ENCODE measurements at places on chromosomes 3 and 15.

DNA sequence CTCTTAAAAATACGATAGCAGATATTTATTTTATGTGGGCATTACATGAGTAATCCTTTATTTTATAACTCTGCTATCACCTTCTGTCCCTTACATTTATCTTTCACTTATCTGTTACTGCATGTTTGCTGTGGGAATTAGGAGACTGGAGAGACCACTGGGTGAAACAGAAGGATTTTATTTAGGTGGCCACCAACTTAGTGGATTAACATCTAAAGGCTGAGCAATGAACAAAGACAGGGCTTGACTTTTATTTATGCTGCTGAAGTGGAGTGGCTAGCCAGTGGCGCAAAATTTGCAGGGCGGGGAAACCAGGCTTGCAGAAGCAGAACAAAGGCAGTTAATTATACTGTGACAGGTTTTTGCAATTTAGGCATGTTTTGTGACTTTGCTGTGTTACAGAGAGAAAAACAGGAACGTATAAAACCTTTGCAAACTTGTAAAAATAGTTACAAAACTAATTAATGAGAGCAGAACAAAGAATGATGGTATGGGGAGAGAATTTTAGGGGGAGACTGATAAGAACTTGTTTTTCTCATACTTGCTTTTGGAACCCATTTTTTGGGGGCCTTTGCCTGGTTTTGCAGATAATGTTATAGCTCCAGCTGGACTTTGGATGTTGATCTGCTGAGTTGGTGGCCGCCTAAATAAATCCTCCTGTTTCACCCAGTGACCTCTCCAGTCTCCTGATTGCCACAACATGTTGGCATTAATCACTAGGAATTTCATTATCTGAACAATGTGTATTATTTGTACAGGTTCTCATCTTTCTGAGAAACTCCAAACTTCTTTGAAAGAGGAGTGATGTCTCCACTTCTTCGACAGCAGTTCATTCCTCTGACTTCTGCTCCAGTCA lies 18.0 kb downstream of the KLHL24 start:
- peak; percentile 38 for DNase-seq

GRCh38 chr3:148911592-148911991 lies 46.5 kb downstream of the CPA3 start:
- DNase-seq = no peak

DNA sequence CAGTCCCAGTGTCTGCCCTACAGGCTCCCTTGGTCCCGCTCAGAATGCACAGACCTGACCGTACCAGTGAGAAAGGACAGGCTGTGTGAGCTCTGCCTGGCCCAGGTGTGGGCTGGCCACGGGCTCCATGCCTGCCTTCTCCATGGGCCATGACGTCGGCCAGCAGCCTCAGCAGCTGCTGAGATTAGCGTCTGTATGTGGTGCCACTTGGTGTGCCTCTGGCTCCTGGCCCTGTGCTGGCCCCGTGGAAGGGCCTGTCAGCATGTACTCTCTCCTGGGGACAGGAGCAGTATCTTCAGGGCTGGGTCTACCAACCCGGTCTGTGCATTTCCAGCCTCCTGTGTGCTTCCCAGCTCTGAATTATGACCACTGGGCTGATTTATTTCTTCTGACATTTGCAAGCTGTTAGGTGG lies 25.7 kb downstream of the KLF13 start:
- DNase-seq = no peak

- no peak for DNase-seq
Observed at GRCh38 chr15:73378089-73378488, 9.3 kb upstream of the HCN4 start.

GRCh38 chr3:30680789-30681648 lies 74.6 kb downstream of the TGFBR2 start:
- no peak for DNase-seq

DNA sequence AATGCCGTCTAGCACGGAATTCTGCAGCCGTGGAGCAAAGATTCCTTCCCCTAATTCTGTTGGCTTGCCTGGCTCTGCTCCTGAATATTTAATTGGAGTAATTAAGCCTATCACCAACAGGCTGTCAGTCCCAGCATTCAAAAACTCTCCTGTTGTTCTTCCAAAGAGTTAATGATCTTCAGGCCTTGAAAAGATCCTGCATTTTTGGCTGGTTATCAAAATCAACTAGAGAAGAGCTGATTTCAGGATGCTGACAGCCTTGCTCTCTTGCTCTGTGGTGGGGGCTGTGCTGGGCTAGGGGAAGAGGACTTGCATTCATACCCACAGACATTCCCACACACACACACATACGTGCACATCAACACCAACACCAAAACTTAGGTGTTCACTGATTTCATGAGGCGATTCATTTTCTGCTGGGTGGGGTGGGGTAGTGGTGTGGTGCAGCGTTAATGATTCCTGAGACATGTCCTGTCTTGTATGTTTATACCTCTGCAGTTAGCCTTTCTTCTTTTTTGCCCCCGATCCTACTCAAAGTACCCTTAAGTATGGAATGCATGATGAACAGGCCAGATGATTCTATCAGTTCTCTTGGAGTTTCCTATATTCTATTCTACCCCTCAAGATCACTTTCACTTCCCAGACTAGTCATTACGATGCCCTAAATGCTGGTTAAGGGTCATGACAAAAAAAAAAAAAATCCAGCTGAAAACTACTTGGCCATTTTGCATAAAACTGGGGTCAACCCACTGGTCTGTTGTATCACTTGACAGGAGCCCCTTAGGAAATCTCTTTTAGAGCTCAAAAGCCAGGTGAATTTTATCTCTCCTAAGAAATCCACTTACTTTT lies 42.3 kb downstream of the CPN2 start:
- no peak for DNase-seq

GRCh38 chr3:66037330-66037985 lies 1.3 kb downstream of the MAGI1 start:
- no peak for DNase-seq

DNA sequence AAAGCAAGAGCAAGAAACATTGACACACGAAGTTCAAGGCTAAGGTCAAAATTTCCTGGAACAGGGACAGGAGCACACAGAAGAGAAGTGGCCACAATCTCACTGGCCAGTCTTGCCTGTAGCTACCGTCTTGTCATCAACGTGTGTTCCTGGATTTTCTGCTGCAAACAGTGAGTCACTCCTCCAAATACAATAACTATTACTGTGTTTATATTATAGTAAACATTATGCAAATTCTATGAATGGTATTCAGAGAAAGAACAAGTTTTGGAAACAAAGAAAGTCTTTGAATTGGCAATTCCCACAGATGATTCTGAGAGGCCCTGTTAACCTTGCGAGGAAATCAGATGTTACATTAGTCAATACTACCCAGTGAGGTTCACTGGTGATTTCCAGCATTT lies 220.5 kb downstream of the FAM43A start:
- DNase-seq = no peak

DNA sequence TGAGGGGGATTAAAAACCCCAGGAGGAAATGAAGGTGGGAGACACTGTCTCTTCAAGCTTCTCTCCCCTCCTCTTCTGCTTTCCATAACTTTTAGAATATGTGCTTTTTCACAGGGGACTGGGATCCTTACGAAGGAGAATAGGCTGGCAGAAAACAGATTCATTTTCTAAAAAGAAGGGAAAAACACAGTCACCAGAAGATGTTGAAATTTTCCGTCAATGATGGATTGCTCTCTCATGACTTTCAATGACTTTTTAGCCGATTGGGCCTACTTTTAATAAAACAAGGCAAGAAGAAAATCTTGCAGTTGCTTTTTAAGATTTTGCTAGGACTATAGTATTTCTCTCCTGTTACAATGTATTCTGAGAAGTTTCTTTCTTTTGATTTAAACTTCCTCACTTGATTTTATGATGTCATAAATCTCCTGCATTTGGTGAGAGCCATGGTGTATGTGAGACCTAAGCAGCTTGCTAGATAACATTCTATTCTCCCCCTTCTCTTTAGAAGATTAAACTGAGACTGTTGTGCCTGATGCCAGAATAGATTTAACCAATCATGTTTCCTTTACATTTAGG lies 241.2 kb downstream of the FEZF2 start:
- no peak for DNase-seq

GRCh38 chr15:90463381-90463780 lies 66.3 kb upstream of the CRTC3 start:
- no peak for DNase-seq

DNA sequence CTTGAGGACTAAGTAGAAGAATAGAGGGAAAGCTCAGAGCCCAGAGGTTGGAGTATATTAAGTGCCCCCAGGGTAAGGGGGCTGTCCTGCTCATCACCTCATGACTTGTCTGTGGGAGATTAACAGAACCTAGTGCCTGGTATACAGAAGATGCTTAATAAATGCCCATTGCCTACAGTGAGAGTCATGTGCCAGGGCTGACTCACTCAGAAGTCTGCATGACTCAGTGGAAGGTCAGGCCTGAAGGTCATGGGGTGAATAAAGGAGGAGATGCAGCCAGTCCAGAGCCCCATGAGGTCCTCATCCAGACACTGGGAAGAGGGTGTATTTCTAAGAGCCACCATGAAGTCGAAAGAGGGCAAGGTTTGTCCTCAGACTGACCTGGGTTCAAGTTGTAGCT lies 62.5 kb upstream of the TLE3 start:
- no peak for DNase-seq

- DNase-seq = no peak
Observed at GRCh38 chr3:135539854-135540253, 425.7 kb upstream of the PPP2R3A start.

GRCh38 chr3:46284981-46285683 lies 42.9 kb downstream of the CCR3 start:
- peak; percentile 69 for DNase-seq

- no peak for DNase-seq
Observed at GRCh38 chr3:141373232-141373631, 4.9 kb downstream of the ZBTB38 start.

DNA sequence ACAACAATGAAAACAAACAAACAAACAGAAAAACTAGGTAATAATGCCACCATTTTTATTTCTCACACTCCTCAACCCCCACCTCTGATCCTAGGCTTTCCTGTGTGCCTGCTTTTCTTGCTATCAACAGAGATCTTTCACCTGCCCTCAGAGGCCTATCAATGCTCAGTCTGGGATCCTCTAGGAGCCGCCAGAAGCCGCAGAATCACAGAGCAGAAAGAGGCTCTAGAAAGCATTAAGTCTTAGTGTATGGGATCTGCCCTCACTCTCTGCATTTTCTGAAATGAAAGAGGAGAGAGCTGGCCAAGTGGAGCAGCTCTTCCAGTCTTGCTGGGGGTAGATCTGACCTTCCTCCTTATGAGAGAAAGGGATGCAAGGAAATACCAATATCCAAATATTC lies 306.8 kb downstream of the TUSC7 start:
- no peak for DNase-seq

- no peak for DNase-seq
Observed at GRCh38 chr15:81321667-81322066, 2.3 kb downstream of the STARD5 start.

- DNase-seq = no peak
Observed at GRCh38 chr3:59081071-59081470, 31.2 kb upstream of the CFAP20DC start.

DNA sequence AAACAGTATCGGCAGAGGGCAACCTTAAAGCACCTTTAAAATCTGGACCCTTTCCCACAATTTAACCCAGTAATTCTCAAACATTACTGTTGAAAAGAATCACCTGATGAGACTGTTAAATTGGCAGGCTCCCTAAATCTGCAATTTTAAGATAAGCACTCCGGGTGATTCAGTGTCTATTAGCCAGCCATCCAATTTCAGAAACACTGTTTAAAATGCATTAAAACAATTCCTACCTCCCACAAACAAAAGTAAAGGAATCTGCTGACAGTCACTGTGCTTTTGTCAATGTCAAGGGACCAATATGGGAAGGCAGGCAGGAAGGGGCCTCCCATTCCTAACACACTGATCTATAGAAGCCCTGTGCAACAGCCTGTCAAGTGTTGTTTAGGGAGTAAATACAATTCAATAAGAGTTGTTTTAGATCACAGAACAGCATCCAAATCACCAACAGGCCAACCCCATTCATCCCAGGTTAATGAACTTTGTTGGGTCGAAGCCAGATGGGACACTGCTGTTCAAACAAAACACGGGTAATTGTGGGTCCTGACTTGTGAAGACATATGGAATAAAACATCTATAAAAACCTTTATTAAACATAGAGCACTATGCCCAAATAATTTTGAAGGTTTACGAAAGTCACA lies 21.4 kb downstream of the SIAH2 start:
- DNase-seq = no peak

GRCh38 chr15:89813381-89814111 lies 1.1 kb downstream of the ANPEP start:
- DNase-seq = no peak

DNA sequence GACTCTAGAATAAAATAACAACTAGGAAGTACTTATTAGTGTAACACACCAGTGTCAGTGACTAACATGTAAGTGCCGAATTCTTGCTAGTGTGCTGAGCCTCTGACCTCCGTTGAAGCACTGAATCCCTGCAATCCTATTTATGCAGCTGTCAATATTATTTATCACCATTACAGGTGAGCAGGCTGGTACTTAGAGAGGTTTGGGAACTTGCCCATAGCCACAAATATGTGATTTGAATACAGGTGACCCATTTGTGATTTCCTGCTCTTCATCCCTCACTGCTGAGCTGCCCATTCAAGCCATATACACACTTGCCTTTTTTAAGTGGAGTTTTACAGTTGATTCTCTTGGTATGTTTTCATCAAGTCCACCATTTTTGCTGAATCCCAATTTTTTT lies 12.2 kb downstream of the EIF4E3 start:
- DNase-seq = no peak

GRCh38 chr3:39849992-39850715 lies 40.7 kb downstream of the MYRIP start:
- no peak for DNase-seq

DNA sequence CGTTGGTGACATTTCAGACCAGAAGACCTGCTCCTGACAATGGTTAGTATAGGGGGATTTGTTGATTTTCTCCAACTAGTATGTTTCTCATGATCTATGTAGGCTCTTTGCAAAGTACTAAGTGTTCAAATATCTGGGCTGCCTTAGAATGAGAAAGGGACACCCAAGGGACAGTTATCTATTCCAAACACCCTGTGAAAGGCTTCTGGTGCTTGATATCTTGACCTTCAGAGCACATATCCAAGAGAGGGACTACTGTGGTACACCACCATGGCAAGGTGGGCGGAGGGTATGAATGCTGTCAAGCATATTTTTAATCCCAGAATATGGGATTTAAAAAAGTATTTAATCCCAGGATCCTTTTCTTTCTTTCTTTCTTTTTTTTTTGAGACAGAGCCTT lies 1.1 kb downstream of the FANCD2OS start:
- DNase-seq = no peak

- no peak for DNase-seq
Observed at GRCh38 chr3:176075046-176075445, 1122.2 kb downstream of the TBL1XR1 start.

Measured in CD4-positive, alpha-beta T cell treated with Interleukin-17A for 1 hour (primary cell).